Cardiac septum (tissue), 1 donor: ENCODE measurements at places on chromosomes 4 and X.

- DNase-seq, result no peak
These were observed 26.4 kb upstream of the TMPRSS11B start for GRCh38 chr4:68271851-68272357.

GRCh38 chrX:153924149-153924861, 1.8 kb downstream of the ARHGAP4 start:
- DNase-seq, result no peak

DNA sequence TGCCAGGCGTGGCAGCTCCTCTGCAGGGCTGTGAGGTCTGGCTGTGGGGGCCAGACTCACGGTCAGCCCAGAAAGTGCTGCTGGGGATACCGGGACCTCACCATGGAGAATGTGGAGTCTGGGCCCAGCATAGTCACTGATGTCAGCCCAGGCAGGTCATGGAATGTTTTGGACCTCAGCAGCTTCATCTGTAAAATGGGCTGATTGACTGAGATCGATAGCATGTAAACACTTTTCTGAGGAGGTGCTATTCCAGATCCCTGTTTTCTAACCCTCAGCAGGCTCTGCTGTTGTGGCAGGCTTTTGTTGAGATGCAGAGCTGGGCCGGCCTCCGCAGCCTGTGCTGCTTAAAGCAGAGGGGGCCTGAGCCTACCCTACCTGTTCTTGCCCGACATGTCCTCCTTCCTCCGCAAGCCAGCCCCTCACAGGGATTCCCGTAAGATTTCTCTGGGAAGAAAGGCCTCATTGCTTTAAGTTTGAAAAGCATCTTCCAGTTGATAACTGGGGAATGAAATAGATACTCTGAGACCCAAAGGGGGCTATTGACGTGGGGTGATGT, 38.3 kb upstream of the HGFAC start:
- DNase-seq, result peak; percentile 72

- no peak for DNase-seq
These were observed 461.6 kb downstream of the AFF2 start for GRCh38 chrX:148961985-148962384.

DNA sequence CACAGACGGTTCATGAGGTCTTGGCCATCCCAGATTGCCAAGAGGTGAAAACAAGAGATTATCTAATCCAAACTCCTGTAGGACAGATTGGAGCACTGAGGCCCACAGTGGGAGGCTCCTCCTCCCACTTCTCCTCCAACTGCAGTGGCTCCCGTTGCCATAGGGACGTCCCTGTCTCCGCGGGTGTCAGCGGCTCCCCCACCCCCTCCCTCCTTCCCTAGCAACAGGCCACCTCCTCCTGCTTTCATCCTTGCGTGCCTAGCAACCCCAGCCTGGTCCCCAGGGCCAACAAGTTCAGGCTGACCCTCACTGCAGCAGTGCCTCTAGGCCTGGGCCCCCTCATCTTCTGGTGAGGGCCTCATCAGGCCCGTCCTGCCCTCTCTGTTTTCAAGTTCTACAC, 6.8 kb upstream of the IQSEC2 start:
- DNase-seq, result peak; percentile 75

- DNase-seq, result no peak
These were observed 29.3 kb upstream of the LRAT start for GRCh38 chr4:154714339-154715040.

DNA sequence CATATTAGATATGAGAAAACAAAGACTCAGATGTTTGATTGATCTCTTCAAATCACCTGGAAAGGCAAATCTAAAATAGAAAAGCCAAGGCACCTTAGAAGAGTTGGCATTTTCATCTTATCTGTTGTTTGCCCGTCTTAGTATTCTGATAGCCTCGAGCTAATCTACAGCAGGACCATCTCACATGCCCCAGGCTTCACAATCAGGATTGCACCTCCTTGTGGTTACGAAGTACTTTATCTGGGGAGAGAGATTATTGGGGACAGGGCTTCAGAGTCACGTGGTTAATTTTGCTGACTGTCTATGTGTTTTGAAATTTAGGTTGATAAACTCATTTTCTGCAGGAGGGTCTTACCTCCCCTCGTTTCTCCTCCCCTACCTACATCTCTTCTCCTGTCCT, 313.1 kb upstream of the ANXA10 start:
- DNase-seq, result no peak

DNA sequence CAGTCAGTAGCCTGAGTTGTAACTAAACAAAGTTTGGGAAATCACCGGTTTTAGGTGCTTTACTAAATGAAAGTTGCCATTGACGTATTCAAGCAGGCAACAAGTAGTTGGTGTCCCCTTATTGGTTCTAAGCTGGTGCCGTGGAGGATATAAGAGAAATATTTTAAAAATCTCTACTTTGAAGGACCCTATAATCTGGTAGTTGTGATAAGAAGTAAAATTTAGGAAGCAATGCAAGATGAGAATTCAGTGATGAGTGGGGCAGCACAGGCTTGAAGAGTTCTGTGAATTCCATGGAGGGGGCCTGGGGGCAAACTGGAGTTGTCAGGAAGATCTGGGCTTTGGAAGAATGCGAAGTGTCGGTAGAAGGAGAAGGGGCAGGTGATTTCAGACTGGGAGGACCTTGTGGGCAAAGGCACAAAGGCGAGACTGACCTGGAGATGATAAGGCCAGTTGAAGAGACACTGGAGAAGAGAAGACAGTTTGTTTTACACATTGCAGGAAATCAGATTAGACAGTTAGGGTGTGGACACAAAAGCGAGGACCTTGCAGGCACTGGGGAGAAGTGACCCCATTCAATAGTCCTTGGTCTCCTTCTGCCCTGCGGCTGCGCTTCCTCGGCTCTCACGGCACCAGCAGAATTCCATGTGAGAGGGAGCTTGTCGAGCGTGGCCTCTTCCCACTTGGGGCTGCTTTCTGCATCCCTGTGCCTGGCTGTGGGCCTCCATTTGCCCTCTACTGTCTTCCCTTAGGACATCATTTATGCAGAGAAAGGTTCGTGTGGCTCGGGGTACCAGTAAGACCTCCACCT, 1.3 kb downstream of the RHOH start:
- DNase-seq, result no peak

- no peak for DNase-seq
These were observed 122.9 kb downstream of the LDB2 start for GRCh38 chr4:16775411-16776154.
